CD4-positive, CD25-positive, alpha-beta regulatory T cell (primary cell): ENCODE measurements at places on chromosomes 4 and X. TPM values are rescaled to one million over a fixed set of nuclear protein-coding genes. Genes with fewer than 3 reads are reported as not detected.

NDST3 gene
- total RNA-seq: not detected

- no peak overlapping the region for H3K4me3 ChIP-seq
- no peak for DNase-seq
- peaks cover 6% of the 10 kb centered on the region for H3K4me1 ChIP-seq
Observed at GRCh38 chr4:2222838-2223237, 19.1 kb downstream of the HAUS3 start.

DNA sequence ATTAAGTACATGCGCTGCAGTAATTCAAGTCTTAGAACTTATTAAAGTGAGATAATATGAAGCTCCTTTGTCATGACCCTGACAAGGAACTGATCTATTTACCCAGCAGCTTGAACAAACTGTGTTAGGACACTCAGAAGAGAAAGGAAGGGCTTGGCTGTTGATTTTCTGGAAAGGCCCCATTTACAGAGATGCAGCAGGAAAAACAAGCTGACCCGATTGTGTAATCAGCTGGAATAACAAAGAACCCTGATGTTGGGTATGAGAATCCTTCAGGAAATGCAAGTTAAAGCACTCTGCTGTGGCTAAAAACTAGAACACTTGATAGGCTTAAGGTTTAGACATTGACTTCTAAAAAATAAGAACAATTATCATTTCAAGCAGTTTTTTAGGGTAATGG lies 64.8 kb downstream of the TBC1D9 start:
- no peaks in the 10 kb centered on the region for H3K27me3 ChIP-seq
- H3K27ac ChIP-seq: no peak overlapping the region
- H3K36me3 ChIP-seq: no peaks in the 10 kb centered on the region
- DNase-seq: no peak

DMRTC1 gene
- not detected for total RNA-seq

MBNL3 gene
- total RNA-seq: 14.0 TPM

GRCh38 chrX:152640034-152640818 lies 2.5 kb downstream of the GABRQ start:
- H3K4me1 ChIP-seq: no peaks in the 10 kb centered on the region
- DNase-seq: no peak
- H3K27ac ChIP-seq: no peak overlapping the region
- no peaks in the 10 kb centered on the region for H3K36me3 ChIP-seq
- H3K4me3 ChIP-seq: no peak overlapping the region

TKTL1 gene
- 8.1 TPM for total RNA-seq
